BJ (cell line): ENCODE measurements at places on chromosomes 3 and 15. TPM values are rescaled to one million over a fixed set of nuclear protein-coding genes. Genes with fewer than 3 reads are reported as not detected.

DNA sequence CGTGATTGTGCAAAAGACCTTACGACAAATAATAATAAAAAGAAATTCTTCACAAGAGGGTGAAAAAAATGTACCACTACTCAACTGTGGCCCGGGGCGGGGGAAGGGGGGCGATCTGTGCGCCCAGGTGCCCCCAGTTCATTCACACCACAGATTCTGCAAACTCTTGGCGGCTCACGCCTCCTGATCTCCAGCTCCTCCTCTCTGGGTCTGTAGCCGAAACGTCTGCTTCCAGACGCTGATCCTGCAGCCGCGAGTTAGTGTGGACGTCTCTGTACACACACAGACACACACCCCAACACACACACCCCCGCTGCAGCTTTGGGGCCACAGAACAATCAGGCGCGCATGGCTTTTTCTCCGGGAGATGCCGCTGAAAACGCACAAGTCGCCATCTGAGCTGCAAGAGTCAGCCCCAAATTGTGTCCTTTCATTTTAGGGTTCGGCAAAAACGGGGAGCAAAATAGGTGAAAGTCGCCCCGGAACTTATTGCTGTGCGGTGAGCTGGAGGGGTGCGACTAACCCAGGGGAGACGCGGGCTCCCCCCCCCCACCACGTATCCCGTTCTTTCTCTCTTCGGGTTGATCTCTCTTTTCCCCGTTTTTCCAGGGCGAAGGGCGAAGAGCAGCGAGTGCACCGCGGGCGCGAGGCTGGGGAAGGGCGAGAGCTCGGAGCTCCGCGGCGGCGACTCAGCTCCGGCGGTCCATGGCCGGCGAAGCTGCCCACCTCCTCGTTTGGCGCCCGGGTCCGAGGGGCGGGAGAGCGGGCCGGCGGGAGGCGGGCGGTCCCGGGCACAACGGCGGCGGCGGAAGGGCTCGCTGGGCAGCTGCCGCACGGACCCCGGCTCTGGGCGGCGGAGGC is 505 bp upstream of the WNT5A start:
- no peak for DNase-seq

The GHRL gene
- polyA plus RNA-seq = not detected in 2 replicates

- no peak for DNase-seq
These were observed 281.7 kb upstream of the COL8A1 start for GRCh38 chr3:99356696-99357095.

GRCh38 chr3:18389108-18389733 is 35.9 kb downstream of the SATB1 start:
- DNase-seq = no peak

DNA sequence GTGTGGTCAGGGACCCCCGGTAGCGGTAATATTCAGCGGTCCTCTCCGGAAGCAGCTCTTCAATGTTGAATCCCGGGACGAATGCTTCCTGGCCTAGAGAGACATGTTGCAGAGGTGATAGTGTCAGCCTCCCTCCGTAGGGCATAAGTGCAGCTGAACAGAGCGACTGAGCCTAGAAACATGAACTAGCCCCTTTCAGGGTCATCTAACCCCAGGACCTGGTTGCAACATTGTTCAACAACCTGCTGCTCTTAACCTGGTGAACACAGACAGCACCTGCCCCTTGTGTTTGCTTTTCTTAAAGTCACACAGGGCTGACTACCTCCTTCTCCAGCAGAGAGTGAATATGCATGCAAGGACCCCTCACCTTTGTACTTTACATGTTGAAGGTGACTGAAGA is 41.3 kb downstream of the CA12 start:
- DNase-seq = no peak

- no peak for DNase-seq
These were observed 62.3 kb downstream of the ADCY5 start for GRCh38 chr3:123386477-123387040.

DNA sequence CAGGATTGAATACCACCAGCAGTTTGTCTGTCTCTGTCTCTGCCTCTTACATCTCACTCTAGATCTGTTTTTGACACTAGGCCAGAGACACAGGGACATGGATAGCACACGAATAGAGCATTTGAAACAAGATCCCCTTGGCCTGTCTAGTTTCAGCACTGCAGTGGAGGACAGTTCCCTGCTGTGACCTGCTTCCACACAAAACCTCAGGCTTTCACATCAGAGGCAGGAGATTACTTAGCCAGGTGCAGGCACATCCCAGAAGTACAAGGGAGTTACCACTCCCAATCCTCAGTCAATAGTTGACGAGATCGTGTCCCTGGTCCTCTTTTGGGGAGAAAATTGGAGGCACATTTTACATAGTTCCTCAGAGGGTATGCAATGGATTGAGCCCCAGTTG is 34.0 kb upstream of the CCK start:
- no peak for DNase-seq

- no peak for DNase-seq
These were observed 160.7 kb upstream of the TSC22D2 start for GRCh38 chr3:150247441-150247840.

DNA sequence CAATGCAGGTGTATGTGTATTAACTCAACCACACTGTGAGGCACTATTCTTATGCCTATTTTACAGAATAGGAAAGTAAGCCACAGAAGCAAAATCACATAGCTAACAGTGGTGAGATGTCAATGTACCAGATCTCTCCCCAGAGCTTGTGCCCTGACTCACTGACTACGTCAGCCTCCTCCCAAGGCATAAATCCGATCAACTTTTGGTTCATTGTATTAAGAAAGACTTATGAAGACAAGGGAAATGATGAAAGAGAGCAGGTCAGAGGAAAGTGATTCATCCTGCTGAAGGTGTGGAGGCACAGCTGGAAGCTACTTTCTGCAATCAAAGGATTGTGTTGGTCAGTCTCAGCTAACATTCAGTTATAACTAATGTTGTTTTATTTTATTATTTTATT is 33.0 kb upstream of the SV2B start:
- no peak for DNase-seq

The SLCO3A1 gene
- polyA plus RNA-seq = 5.2 and 7.8 TPM in 2 replicates

GRCh38 chr15:25527118-25527517 is 88.3 kb upstream of the UBE3A start:
- DNase-seq = no peak

DNA sequence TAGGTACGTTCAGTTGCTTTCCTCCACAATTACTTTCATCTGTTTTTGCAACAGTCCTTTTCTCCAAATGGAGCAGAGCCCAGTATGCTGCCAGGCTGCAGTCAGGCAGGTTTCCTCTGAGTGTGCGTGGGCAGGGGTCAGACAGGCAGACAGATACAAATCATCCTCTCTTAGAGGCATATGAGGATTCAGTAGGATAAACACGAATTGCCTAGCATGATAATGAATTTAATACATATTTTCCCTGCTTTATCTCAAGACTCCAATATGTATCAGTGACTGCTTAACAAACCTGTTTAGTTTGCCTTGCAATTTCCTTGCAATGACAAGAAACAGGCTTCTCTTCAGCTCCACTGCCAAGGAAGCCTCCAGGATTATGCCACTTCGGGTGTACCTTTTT is 140.7 kb upstream of the NR2E3 start:
- no peak for DNase-seq

The BSN gene
- polyA plus RNA-seq = 0.01 and 0.04 TPM in 2 replicates
